ENCODE measurements at places on chromosomes 1 and 21.
A peak's percentile ranks its signal among the peaks of the same experiment; 100 is the strongest.

- DNase-seq, result no peak
Measured at GRCh38 chr1:3697810-3698209, 45.5 kb downstream of the TP73 start.

- no peak for DNase-seq
Measured at GRCh38 chr1:115457289-115457688, 119.2 kb upstream of the NGF start.

DNA sequence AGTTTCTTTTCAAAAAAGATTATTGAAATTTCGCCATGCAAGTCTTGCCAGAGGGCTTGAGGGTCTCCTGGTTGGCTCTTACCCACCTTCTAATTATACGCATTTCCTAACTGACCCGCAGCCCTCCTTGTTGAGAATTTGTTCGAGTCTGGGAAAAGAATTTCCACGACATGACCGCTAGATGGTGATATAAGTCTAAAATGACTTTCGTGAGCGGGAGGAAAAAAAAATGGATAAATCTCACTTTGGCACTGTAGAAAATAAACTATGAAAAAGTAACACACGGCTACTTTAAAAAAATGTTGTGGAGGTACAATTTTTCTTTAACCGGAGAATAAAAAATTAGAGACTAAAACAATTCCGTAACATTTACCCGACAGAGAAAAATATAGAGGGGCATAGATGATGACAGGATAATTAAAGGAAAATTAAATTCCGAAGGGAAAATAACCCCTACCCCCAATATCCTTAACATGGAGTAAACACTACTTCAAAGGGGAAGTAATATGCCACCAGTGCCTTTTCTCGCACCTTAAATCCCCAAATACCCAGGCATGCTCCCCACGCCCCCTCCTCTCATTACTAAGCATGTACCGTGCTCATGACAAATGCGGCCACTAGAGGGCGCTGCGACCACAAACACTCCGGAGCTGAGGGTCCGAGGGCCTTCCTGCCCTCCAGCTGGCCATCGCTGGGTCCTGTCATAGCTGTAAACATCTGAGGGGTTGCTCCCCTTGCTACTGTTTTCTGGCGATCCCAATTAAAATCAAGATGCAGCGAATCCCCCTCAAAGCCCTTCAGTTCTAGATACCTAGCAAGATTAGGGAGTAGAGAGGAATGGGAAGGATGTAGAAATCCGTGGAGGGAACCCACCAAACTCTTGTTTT lies 266.9 kb downstream of the ASTN1 start:
- DNase-seq, result peak; percentile 3

GRCh38 chr1:218350035-218350525 lies 4.9 kb downstream of the TGFB2 start:
- DNase-seq, result no peak

- DNase-seq, result no peak
Measured at GRCh38 chr21:32383812-32384211, 9.0 kb downstream of the URB1 start.

GRCh38 chr1:83734420-83734819 lies 264.5 kb downstream of the TTLL7 start:
- DNase-seq, result no peak

- DNase-seq, result no peak
Measured at GRCh38 chr1:44832056-44832705, 10.9 kb downstream of the PTCH2 start.

GRCh38 chr1:40078512-40079333 lies 18.3 kb downstream of the PPT1 start:
- DNase-seq, result peak; percentile 10

GRCh38 chr1:163093579-163093978 lies 24.4 kb downstream of the RGS4 start:
- DNase-seq, result no peak

- no peak for DNase-seq
Measured at GRCh38 chr21:25307489-25307888, 299.8 kb downstream of the MRPL39 start.

DNA sequence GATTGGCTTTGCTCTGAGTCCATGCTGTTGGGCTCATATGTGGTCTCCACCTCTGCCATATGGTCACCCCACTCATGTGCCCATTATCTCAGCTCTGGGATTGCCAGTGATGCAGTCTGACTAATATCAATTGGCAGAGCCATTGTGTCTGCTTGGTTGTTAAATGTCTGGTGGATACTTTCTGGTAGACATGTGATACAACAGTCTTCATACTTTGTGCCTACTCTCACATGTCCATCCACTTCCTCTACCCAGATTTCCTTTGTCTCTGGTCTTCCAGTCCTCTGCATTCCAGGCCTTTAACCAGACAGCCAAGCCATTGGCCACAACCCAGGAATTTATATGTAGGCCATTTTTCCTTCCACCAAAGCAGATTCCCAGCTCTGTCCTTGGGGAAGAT lies 30.8 kb upstream of the DIPK1A start:
- no peak for DNase-seq

DNA sequence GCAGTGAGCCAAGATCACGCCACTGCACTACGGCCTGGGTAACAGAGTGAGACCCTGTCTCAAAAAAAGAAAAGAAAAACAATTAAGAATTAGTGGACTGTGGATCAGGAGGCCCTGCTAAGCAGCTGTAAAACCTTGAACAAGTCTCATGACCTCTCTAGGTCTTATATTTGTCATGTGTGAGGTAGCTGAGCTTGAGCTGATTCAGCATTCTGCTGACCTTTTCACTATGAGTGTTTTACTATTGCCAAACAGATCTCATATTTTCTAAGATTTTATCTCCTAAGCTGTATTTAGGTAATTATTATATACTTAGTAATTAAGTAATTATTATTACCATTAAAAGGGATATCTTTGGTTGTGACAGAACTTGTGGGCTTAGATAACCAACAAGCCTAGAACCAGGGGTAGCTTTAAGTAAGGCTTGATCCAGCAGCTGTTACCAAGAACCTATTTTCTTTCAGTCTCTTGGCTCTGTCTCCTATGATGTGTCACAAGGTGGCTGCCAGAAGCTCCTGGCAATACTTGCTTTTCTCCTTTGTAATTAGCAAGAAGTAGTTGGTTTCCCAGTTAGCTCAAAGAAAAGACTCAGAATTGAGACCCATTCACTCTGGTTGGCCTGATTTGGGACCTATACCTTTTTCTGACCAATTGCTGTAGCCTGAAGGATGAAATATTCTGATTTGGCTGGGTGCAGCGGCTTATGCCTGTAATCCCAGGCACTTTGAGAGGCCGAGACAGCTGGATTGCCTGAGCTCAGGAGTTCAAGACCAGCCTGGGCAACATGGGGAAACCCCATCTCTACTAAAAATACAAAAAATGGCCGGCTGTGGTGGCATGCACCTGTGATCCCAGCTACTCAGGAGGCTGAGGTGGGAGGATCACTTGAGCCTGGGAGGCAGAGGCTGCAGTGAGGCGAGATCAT lies 8.5 kb upstream of the ZC3H12A start:
- DNase-seq, result no peak

- DNase-seq, result no peak
Measured at GRCh38 chr1:31704271-31705079, 658 bp upstream of the COL16A1 start.
